Right atrium auricular region (tissue), 2 donors: ENCODE measurements at places on chromosomes 4 and X. TPM values are rescaled to one million over a fixed set of nuclear protein-coding genes. Genes with fewer than 3 reads are reported as not detected.

CLDN34 gene
- not detected for total RNA-seq

FAM47A gene
- not detected for total RNA-seq

GRCh38 chr4:4585012-4585670 lies 43.3 kb upstream of the STX18 start:
- DNase-seq = no peak

PIR gene
- 14.3 TPM for total RNA-seq

UGT2B10 gene
- total RNA-seq = not detected

DNA sequence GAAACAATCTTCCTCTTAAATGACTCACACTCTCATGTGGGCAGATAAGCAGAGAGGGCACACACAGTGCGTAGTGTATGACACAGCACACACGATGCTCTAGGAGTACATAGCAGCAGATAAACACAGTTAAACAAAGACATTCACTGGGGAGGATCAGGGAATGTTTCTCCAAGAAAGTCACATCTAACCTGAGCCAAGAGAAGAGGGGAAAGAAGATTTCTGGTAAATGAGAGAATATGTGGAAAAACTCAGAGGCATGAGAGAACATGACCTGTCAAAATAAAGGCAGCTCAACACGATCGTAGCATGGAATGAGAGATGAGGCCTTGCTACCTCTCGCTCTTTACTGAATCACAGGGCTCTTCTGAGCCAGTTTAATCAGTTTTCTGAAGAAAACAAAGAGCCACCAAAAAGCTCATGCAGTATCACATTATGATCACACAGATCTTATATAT lies 251.0 kb downstream of the ANK2 start:
- peak; percentile 81 for DNase-seq
